AG08396 (cell line): ENCODE measurements at places on chromosomes 2 and 18.
A peak's percentile ranks its signal among the peaks of the same experiment; 100 is the strongest.

GRCh38 chr2:1976112-1976511 lies 231.8 kb upstream of the PXDN start:
- DNase-seq = no peak

GRCh38 chr2:238243496-238244076 lies 3.7 kb upstream of the HES6 start:
- DNase-seq = no peak

- DNase-seq = no peak
These were observed 2.9 kb downstream of the ARPC2 start for GRCh38 chr2:218219934-218220333.

DNA sequence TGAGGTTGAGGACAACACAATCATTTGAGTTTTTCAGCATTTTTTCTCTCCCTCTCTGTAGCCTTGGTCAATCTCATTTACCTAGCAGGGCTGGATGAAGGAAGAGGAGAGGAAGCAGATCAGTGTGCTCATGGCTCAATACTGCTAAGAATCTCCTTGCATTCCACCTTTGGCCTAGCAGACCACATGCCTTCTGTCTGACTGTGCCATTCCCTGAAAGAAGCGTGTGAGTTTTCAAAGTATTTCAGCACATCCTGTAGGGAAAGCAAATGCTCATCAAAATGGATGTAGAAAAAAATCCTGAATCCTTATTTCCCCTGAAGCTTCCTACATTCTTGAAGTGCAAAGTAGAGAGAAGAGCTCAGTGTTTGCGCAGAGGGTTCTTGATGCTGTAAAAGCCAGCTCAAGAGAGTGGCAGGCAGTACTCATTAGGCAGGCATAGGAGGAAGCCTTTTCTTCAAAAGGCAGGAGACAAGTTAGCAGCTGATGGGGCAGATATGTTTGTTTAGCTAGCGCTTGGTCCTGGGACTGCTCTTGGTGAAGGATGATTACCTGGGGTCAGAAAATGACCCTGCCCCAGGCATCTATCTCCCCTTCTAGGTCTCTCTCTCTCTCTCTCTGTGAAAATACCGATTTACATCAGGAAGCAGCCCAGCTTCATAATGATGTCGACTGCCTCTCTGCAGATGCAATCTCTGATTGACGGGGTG lies 14.4 kb upstream of the PIK3C3 start:
- peak; percentile 72 for DNase-seq
